Hematopoietic multipotent progenitor cell treated with erythropoietin and hydrocortisone succinate and interleukin-3 and kit ligand, for 6 days (in vitro differentiated cells): ENCODE measurements at places on chromosomes 6 and 20.

- no peak for DNase-seq
These were observed 16.2 kb downstream of the RAB44 start for GRCh38 chr6:36713846-36714245.

- no peak for DNase-seq
These were observed 193.3 kb downstream of the LY86 start for GRCh38 chr6:6781873-6782227.

DNA sequence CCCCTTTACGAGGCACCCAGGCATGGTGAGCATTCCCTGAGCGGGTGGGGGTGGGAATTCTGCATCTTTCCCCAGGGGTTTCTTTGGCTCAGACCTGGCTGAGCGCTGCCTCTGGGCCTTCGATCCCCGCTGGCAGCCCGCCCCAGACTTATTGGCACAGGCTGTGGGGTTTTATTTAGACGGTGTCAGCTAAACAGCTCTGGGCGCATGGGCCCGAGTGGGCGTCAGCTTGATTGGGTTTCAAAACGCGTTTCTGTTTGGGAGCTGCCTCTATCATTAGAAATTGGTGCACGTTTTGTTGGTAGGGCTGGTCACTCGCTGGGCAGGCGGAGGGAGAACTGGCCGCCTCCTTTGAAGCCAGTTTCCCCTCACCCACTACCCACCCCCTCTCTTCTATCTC lies 21.0 kb downstream of the PMEPA1 start:
- no peak for DNase-seq

DNA sequence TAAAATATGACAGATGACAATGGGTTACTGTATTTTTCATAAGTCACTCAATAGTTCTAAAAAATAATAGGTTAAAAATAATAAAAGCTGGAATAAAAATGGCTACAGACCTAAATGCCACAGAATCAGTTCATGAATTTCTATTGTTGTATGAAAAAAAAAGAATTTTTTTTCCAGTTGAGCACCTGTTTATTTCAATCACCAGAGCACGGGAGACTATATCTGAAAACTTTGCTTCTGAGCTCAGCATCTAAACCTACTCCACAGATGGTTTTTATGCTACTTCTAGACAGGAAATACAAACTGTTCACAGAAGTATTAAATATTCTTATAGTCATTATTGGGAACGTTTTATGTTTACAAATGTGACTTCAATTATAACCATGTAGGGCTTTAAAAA lies 50.4 kb downstream of the HMGN3 start:
- no peak for DNase-seq

GRCh38 chr6:56580271-56580670 lies 62.4 kb downstream of the DST start:
- no peak for DNase-seq

GRCh38 chr20:33211817-33212424 lies 5.2 kb upstream of the BPIFA3 start:
- peak; percentile 73 for DNase-seq

- peak; percentile 58 for DNase-seq
These were observed 29.4 kb downstream of the NCOA5 start for GRCh38 chr20:46060301-46060881.

DNA sequence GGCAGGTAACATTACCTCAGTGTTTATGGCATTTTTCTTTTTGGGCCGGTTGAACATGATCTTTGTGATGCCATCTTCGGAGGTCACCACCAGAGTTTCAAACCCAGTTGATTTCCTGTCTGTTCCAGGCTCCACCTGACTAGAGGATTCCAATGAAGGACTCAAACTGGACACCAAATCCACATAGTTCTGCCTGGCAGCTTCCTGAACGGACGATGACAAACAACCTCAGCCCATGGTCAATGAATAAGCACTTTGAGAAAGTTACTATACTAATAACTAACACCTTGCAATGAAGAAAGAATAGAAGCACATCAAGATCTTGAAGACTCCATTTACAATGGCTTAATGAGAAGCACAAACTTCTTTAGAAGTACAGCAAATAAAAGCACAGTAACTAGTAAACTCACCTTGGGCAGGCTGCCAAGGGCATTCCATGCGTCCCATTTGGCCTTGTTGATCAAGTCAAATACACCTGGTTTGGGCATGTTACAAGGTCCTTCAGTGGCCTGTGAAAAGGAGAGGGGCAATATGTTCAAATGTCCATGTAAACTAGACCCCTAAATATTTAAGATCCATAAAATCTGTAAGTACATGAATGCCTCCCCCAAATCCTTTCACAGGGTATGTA lies 4.9 kb downstream of the ECI2 start:
- no peak for DNase-seq

DNA sequence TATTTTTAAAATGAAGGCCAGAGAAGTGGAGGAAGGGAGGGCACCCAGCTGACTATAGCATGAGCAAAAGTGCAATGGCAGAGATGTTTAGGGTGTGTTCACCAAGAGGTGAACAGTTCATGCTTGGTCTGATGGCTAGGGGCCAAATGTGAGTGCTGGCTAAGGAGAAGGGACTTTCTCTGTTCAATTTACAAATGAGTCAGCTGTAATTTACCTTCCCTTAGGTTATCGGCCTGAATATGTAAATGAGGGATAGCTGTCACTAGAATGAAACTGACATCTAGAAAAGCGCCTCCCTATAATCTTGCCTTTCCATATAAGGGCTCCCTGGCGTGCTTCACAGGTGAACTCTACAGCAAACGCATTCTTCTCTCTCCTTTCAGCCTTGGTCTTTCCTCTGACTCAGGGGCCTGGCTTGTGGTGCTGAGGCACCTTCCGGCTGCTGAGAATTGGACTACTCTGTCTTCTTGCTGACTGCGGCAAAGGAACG lies 114.7 kb upstream of the BACH2 start:
- no peak for DNase-seq

GRCh38 chr20:54092021-54092420 lies 21.6 kb upstream of the BCAS1 start:
- DNase-seq: no peak

DNA sequence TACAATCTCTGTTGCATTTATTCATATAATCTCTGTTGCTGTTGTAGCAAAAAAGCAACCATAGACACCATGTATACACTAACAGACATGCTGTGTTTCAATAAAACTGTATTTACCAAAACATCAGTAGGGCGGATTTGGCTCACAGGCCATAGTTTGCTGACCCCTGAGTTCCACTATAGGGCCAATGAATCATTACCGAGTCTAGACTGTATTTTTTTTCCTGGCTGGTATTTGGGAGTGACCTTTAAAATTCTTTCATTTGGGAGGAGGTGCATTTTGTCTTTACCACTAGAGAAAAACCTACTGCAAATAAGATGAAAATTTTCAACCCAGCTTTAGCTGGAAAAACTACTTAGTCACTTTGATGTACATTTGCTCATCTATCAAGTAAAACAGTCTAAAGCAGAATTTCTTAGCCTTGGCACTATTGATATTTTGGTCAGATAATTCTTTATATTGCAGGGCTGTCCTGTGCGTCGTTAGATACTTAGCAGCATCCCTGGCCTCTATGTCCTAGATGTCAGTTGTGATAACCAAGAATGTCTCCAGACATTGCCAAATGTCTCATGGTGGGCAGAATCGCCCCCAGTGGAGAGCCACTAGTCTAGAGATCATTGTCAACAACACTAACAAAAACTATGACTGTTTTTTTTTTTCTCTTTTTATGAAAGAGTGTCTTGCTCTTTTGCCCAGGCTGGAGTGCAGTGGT lies 39.5 kb downstream of the DCBLD1 start:
- no peak for DNase-seq

DNA sequence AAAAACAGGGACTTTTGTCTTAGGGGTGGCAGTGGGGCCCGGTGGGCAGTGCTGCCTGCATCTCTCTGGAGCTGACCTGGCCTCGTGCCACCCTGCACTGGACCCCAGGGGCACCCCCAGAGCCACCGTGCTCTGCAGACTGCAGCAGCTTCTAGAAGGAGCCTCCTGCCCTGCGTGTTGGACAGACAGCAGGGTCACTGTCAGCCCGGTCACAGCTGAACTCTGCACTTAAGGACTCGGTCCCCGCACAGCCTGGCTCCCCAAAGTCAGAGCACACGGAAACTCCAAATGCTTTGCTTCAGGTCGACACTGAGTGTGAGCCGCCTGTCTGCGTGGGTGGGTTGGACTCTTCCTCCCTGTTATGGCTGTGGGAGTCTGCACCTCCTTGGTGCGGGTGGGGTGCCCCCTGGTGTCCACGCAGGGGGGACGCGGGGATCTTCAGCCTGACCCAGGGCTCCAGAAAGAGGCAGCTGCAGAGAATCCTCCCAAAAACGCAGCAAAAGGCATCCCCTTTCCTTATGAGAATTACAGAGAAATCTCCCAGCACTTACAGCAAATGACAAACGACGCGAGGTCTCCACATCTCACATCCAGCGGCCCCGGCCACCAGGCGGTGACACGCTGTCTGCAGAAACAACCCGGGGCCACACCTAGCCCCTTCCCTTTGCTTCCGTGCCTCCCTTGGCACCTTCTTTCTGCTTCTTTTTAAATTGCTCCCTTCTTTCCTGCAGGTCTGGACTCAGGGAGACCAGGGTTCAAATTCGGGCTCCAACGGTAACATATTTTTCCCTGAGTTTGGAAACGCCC lies 36.3 kb upstream of the DACT2 start:
- peak; percentile 64 for DNase-seq

- no peak for DNase-seq
These were observed 177.2 kb downstream of the MCHR2 start for GRCh38 chr6:99816795-99817194.

DNA sequence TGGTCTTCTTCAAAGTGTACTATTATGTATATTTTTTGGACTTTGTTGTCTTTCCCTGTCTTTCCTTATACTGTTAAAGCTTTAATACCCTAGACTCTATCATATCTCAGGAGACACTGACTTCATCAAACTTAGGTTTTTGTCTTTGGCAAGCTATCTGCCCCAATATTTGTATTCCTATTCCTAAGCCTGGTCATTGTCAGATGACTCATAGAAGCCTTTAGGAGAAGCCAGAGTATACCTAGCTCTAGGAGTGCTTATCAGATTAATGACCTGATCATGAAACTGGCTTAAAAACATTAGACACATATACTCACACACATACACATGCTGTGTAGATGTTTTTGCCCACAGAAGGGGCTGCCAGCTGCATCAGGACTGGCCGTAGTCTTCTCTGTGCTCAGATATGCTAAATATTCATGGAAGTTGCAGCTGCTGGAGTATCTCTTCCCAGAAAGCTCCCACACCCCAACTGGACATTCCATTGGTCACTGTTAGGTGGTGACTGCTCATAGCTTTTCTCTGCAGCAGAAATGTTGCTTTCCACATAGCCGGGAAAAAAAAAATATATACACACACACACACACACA lies 102.0 kb downstream of the ANKS1A start:
- DNase-seq: no peak

DNA sequence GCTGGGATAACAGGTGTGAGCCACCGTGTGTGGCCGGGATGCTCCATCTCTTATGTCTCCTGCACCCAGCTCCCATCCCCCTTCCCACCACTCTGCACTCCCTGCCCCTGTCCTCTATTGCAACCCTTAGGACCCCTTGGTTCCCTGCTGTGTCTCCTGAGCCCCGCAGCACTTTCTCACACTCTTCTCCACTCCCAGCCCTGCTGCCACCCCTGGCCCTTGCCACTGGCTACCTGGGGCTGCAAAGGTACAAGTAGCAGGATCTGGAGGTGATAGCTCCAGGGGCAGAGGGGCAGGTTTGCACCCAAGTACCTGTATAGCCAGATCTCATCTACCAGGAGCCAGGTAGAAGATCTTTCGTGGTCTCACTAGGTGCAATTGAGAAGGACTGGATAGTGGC lies 6.6 kb upstream of the CPXM1 start:
- DNase-seq: no peak

GRCh38 chr6:108133594-108134179 lies 32.1 kb upstream of the NR2E1 start:
- peak; percentile 48 for DNase-seq

GRCh38 chr20:42110301-42110700 lies 492.1 kb upstream of the CHD6 start:
- no peak for DNase-seq

- DNase-seq: no peak
These were observed 405.8 kb upstream of the FKBP1C start for GRCh38 chr6:62805431-62805830.

GRCh38 chr6:25414168-25414567 lies 135.0 kb downstream of the CARMIL1 start:
- no peak for DNase-seq

GRCh38 chr20:10784554-10785183 lies 110.9 kb upstream of the JAG1 start:
- no peak for DNase-seq

DNA sequence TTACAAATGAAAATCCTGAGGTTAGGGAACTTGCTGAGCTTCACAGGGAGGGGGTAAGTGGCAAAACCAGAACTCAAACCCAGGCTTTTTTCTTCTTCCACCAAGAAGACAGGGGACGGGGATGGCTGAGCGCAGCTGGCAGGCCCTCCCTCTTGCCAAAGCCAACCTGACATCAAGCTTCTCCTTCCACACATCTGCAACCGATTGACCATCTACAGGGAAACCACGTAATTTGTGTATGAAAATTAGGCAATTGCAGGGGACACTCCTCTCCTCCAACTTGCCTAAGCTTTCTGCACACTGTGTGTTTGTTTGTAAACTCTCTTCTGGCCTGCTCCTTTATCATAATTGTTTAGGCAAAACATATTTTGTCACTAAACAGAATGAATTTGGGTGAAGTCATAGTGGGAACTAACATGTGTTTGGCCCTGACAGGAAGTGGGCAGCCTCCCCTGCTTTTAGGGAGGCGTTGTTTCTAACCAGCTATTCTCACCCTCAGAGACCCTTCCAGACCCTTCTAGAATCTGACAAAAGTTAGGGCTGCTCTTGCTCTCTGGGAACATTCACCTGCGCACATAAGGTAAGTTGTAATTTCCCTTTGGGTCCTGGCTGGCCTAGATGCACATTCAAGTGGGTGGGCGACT lies 18.9 kb downstream of the ZNF831 start:
- DNase-seq: peak; percentile 18

GRCh38 chr6:21189759-21190158 lies 403.8 kb upstream of the SOX4 start:
- no peak for DNase-seq

DNA sequence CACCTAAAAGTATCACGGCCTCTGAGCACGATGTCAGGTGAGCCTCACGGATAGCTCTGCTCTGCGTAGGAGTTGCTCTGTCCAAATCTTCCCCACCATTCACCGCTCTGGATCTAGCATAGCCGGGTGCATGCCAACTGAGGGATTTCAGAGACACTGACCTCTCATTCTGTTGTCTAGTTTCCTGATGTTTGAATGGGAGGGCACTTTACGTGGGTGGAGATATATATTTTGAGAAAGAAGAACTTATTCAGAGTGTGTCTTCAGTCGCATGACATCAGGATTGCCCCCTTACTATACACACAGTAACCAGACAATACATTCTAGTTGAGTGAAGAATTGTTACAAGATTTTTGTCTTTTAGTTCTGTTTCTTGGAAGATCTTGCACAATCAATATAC lies 96.5 kb upstream of the CITED2 start:
- no peak for DNase-seq
